ENCODE measurements at places on chromosomes 3 and 15.

- DNase-seq: peak; percentile 86
Measured at GRCh38 chr15:60389261-60390077, 8.3 kb downstream of the ANXA2 start.

DNA sequence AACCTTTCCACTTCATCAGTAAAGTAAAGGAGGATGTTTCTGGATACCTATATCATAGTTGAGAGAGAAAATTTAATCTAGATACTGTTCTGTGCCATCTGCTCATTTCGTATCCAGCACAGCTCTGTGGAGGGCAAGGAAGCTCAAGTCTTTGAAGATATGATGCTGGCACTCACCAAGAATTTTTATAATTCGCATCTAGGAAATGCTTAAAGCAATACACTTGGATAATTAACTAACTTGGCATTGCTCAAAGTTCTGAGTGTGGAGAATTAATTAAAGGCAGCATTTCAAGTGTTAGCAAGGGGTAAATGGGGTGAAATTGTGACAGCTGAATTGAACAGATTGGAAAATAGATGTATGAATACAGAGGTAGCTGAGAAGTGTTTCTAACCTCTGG lies 213.2 kb downstream of the KCNMB2 start:
- DNase-seq: no peak

GRCh38 chr3:49132073-49132436 lies 795 bp downstream of the LAMB2 start:
- DNase-seq: no peak

GRCh38 chr15:88674661-88675060 lies 35.8 kb downstream of the ISG20 start:
- DNase-seq: no peak

- no peak for DNase-seq
Measured at GRCh38 chr15:89187301-89187985, 33.9 kb downstream of the RLBP1 start.

DNA sequence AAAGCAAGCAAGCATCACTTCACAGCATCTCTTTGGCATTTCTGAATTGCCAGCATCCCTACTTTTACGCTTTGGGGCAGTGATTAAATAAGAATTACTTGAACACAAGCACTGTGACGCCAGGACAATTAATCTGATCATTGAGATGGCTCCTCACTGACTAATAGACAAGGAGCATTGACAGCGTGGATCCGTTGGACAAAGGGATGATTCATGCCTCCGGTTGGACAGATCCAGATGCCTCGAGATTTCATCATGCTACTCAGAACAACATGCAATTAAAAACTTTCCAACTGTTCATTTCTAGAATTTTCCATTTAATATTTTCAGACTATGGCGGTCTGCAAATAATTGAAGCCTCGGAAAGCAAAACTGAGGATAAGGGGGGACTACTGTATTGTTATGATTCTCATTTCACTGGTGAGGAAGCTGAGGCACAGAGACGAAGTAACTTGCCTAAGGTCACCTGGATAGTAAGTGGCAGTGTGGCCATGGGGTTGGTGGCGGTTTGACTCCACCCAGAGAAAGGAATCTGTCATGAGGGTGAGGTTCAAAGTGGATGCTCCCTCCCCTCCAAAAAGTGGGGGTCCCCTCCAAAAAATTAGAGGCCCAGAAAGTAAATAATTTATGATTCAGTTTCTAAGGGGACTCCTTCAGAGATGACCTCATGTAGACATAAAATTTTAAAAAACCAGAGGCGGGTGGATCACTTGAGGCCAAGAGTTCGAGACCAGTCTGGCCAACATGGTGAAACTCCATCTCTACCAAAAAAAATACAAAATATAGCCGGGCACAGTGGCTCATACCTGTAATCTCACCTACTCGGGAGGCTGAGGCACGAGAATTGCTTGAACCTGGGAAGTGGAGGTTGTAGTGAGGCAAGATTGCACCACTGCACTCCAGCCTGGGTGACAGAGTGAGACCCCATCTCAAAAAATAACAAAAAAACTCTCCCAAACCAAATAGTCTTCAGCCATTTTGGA lies 12.3 kb upstream of the PGPEP1L start:
- DNase-seq: no peak

- DNase-seq: no peak
Measured at GRCh38 chr3:64150623-64151207, 74.6 kb downstream of the PRICKLE2 start.

- no peak for DNase-seq
Measured at GRCh38 chr3:193972832-193973231, 163.1 kb upstream of the HES1 start.

- no peak for DNase-seq
Measured at GRCh38 chr3:132284781-132285619, 32.2 kb upstream of the ACP3 start.

DNA sequence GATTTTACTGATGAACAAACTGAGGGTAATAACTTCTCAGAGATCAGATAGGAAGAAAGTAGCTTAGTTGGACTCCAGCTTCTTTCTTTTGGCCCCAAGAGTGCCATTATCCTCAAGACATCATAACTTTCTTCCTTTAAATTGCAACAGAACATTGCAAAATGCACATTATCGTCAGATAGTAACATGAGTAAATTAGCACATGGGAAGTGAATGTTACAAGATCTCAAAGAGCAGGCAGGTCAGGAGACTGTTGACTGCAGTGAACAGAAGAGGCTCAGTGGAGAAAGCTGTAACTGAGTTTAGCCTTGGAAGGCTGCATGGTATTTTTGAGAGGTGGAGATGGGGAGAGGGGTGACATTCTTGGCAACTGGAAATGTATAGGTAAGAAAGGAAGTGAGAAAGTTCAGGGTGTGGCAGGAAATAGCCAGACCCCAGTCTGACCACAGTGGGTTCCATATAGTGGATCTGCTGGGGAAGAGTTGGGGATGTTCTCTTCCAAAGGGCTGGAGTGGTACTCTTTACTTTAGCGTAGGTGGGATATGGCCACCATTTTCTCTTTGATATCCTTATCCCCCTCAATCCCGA lies 307.7 kb downstream of the RPLP1 start:
- DNase-seq: peak; percentile 49

DNA sequence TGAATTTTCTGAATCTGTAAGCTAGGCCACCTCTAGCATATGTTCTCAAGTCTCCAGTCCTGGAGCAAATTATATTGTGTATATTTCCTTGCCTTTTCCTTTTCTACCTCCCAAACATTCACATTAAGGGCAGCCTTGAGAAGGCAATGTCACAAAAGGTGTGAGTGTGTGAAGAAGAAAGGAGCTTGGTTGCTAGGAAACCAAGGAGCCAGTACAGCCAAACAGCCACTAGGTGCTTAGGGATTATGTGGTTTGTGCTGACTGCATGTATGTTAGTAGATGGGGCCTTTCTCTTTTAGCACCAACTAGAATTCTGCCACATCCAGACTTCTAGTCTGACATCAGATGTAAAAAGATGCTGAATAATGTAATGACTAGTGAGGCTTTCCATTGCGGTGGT lies 118.8 kb upstream of the DAZL start:
- no peak for DNase-seq

DNA sequence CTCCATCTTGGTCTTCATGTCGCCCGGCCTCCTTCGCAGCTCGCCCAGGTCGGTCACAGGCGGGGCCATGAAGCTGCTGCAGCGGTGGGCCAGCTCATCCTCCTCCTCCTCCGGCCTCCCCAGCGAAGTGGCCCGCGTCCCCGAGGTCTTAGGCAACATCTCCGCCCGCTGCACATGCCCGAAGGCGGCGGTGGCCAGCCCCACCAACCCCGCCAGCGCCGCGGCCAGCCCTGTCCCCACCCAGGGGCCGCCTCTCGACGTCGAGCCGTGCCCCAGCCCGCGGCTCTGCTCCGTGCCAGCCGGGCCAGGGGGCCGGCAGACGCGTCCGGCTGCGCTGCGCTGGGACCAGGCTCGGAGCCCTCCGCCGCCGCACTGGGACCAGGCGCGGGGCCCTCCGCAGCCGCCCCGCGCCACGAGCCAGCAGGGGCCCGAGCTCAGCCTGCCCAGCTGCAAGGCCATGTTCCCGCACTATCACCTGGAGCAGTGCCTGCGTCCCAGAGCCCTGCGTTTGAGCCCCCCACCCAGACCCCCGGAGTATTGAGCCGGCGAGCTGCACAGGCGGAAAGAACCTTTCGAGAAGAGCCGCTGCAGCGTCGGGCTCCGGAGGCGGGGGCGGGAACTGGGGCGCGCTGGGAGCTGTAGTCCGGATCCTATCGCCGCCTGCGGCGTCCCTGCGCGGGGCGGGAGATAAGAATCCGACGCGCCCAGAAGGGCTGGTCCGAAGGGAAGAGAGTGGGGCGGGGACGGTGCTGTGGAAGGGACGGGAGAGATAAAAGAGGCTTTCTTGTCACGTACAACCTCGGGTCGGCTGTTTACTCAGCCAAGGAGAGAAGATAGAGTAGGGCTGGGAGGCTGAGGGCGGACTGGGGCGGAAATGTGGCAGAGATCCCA lies at the start of gene CPOX:
TSS of gene CPOX (minus strand) at position 566 of the 891 bp plus-strand sequence. CDS start at position 459, 107 bp downstream.
- DNase-seq: peak; percentile 94

GRCh38 chr3:124282751-124283651 lies 291.1 kb upstream of the ROPN1 start:
- DNase-seq: no peak

GRCh38 chr3:114128231-114128630 lies 50.6 kb downstream of the DRD3 start:
- DNase-seq: peak; percentile 6

DNA sequence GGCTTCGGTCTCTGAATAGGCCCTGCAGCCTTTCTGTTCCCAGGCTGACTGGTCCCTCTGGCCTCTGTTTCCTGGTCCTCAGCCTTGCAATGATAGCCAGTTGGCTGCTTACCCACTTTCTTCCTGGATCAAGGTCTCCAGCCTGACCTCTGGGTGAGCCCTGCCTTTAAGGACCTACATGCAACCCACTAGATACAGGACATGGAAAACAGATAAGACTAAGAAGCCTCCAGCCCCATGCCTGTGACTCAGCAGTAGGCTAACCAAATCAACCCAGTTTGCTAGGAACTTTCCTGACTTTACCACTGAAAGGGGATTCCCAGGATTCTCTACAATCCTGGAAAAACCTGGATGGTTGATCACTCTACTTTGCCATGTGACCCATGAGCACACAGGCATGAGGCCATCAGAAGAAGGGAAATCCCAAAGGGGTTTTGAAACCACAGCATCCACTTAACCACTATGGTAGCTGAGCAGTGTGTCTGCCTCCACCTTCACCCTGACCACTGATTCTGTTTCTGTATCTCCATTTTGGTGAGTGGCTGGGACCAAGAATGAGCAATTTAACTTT lies 188.1 kb downstream of the CHST2 start:
- peak; percentile 11 for DNase-seq

GRCh38 chr3:128864351-128864811 lies 15.0 kb upstream of the ACAD9 start:
- DNase-seq: no peak

GRCh38 chr15:101353240-101353639 lies 58.2 kb upstream of the SNRPA1 start:
- no peak for DNase-seq

DNA sequence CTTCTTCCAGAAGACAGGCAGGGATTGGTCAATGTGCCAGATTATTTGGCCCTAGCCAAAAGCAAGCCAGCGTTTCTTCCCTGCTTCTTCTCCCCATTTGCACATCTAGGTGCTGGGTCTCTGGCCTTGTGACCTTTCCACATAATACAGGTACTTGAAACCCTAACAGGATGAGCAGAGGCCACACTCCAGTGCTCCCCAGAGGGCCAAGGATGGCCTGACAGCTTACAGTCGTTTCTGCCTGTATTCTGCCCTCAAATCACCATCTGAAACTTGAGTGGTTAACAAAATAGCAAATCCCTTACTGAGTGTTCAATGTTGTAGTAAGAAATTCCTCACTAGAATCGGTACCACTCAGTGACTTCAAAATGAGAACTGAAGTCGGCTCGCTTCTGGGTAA lies 29.1 kb downstream of the MKRN2 start:
- DNase-seq: no peak

DNA sequence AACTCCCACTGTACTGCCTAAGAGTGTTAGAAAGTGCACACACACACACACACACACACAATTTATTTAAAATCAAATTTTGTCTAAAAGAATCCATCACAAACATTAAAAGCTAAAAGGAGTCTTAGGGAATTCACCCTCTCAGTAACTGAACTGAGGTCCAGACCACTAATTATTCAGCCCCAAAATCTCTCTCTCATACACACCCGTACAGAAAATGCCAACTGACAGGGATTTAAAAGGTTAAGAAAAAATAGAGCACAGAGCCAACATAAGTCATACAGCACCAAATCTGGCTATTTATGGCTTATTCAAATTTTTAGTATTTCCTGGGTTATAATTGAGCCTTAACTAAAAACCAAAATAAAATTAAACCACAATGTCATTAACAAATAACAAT lies 20.7 kb downstream of the GBE1 start:
- DNase-seq: no peak

GRCh38 chr15:36571301-36571700 lies 8.1 kb upstream of the CDIN1 start:
- no peak for DNase-seq

- no peak for DNase-seq
Measured at GRCh38 chr3:136464502-136464901, 214.4 kb downstream of the PCCB start.
